ENCODE measurements at places on chromosomes 4 and X.

DNA sequence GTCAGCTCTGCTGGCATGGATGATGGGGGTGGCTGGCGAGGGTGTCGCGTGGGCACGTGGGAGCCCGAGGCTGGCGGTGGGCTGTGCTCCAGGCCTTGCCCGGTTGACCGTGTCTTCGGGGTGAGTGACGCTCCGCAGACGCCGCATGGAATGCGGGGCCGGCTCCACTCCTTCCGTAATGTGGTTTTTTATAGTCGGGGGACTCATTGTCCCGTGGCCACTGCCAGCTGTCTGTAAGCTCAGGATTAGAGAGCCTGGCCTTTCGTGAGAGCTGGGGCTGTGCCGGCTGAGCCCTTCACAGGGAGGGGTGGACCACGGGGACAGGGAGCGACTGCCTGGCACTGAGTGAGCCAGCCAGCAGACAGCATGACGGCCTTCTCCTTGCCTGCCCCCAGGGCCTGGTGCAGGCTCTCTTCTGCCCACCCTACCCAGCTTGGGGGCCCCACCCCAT, 20.4 kb downstream of the DOK7 start:
- peak; percentile 31 for DNase-seq

DNA sequence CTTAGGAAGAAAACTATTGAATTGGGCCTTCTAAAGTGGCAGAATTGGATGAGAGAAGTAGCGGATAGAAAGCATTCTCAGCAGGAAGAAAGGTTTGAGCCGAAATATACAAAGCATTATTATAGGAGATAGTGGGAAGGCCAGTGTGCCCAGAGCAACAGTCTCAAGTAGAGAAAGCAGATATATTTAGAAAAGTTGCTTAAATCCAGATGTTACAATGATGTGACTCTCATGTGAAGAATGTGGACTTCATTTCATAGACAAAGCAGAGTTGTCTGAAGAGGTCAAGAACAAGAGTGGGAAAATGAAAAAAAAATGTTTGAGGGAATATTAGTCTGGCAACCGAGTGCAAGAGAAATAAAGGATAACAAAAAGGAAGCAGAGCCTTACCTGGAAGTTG, 66.9 kb downstream of the SYNPO2 start:
- no peak for DNase-seq

DNA sequence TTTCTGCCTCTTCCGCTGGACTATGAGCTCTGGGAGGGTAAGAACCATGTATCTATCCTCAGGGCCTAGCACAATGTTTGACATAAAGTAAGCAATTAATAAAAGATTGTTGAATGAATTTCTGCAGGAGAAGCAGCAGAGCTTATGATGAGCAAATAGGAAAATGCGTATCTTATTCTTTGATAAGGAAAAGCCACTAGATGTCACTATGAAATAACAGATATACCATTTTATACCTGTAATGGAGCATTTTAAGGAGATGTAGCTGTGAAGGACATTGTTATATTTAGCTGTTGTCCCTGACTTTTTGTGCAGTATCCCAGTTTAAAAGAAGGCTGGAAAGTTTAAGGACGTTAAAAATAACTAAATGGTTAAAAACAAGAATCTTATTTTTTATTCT, 147.2 kb upstream of the MBNL3 start:
- DNase-seq, result no peak

- no peak for DNase-seq
Observed at GRCh38 chr4:165604181-165604580, 225.4 kb downstream of the CPE start.

GRCh38 chr4:36323816-36324419, 42.5 kb downstream of the DTHD1 start:
- no peak for DNase-seq

- no peak for DNase-seq
Observed at GRCh38 chr4:20287246-20287645, 35.5 kb downstream of the SLIT2 start.

GRCh38 chr4:173943547-173943946, 339.9 kb downstream of the FBXO8 start:
- no peak for DNase-seq

DNA sequence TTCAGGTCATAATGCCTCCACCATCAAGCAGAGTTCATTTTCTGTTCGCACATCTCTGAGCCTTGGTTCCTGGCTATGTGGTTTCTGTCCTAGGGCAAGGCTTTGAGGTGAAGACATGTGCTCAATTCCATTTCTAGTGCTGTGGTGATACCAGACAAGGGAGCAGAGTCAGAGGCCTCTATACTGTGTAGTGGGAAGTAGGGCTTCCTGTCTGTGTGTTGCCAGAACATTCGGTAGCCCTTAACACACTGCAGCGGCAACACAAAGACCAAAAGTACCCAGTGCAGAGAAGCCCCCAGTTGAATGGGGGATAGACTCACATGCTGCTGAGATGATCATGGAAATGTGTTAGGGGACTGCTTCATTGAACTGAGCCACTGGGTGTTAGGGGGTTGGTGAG, 56.4 kb downstream of the STARD8 start:
- DNase-seq, result no peak

DNA sequence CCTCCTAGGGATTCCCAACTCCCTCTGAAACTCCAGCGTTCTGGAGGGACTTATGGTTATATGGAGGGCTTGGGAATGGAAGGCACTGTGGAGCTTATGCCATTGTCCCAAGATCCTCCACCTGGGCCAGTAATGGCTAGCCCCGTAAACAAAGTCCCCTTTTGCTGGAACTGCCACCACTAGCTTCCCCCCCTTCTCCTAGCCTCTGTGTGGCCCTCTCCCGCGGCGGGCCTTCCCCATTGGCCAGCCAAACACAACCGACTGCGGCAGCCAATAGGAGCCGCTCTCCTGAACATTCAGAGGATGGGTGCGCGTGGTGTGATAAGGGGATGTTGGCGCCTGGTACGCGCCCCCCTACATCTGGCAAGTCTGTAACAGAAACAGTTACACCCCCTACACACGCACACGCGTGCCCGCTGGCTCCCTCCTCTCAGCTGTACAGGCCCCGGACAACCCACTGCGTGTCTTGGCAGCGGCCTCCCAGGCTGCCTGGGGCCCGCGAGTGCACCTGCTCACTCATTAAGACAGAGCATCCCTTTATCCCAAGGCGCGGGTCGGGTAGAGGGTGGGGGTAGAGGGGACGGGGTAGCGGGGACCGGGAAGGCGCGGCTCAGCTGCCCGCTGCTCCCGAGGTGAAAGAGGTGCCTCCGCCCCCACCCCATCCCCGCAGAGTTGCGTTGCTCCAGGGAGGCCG, 863 bp upstream of the RAB33A start:
- DNase-seq, result no peak

GRCh38 chr4:65538571-65538970, 131.7 kb downstream of the EPHA5 start:
- peak; percentile 78 for DNase-seq

DNA sequence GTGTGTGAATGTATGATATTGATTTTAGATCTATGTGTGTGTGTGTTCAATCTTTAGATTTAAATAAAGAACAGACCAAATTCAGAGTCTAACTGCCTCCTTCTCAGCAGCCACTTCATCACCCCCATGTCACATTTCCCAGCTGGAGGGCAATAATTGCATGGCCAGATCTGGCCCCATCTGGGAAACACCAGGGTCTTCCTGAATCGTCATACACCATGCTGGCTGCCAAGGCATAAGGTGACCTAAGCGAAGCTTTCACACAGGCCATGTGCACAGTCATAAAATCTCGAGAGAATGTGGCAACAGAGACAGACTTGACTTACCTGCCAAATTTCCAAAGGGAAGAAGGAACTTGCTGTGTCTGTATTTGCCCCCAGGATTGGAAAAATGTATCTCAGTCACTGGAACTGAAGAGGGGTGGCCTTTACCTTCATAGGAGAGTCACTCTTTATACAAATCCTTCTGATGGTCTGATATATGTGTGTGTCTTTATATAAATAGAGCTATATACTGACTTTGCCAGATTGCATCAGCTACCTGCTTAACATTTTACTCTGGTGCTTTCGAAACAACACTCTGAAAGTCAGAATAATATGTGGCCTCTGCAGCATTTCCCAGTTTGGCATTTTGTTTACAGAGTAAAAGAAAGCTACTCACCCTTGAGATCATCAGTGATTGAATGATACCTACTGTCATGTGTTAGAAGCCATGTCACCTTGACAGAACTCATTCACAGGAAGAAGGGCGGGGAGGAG, at the start of gene PLAC1:
TSS of gene PLAC1 (minus strand) at position 470 of the 758 bp plus-strand sequence. CDS start 91,789 bp downstream, outside the sequence.
- no peak for DNase-seq

- DNase-seq, result peak; percentile 82
Observed at GRCh38 chrX:37921758-37922157, 74.4 kb upstream of the DYNLT3 start.

GRCh38 chr4:47639531-47639930, 154.5 kb downstream of the ATP10D start:
- peak; percentile 29 for DNase-seq

Data from astrocyte (in vitro differentiated cells and primary cell).